Fibroblast of pulmonary artery (primary cell): ENCODE measurements at places on chromosomes 1 and 21.

- DNase-seq: no peak
These were observed 38.8 kb downstream of the C1orf21 start for GRCh38 chr1:184425449-184426277.

GRCh38 chr1:41712695-41713094 lies 206.0 kb downstream of the HIVEP3 start:
- DNase-seq: no peak

DNA sequence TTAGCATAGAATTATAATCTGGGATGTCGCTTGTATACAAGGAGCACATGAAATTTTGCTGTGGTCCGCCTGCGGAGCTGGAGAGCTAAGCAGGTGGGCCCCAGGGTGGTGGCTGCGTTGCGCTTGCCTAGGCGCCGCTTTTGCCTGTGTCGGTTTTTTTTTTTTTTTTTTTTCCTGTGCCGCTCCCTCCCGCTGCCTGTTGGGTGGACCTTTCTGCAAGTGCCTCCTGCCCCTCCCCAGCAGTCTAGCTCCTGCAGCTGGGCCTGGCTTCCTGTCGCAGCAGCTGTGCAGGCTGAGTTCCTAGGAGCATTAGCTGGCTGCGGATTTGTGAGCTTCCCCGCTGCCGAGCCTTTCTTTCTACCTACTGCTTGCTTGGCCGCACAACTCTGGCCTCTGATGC lies 20.6 kb downstream of the PYHIN1 start:
- DNase-seq: no peak

DNA sequence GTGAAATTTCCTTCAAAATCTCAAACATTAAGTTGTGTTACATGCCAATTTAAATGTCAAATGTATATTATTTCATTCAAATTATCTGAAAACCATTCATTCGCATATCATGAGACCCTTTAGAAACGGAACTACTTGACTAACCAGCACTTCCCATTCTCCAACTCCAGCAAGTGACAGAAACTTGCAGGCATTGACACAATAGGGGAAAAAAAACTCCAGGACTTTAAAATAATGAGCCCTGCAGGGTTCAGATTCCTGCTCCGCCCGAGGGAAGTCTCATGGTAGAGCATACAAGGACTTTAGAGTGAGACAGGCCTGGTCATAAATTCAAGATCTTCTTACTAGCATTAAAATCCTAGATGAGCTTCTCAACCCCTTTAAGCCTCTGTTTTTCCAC lies 138.9 kb downstream of the NR5A2 start:
- DNase-seq: no peak

GRCh38 chr1:94951046-94951445 lies 24.1 kb upstream of the CNN3 start:
- no peak for DNase-seq
